GM23338 (cell line): ENCODE measurements at places on chromosomes 3 and 15.
A peak's percentile ranks its signal among the peaks of the same experiment; 100 is the strongest.

- no peak for DNase-seq
Observed at GRCh38 chr3:101976473-101976872, 127.2 kb downstream of the NFKBIZ start.

DNA sequence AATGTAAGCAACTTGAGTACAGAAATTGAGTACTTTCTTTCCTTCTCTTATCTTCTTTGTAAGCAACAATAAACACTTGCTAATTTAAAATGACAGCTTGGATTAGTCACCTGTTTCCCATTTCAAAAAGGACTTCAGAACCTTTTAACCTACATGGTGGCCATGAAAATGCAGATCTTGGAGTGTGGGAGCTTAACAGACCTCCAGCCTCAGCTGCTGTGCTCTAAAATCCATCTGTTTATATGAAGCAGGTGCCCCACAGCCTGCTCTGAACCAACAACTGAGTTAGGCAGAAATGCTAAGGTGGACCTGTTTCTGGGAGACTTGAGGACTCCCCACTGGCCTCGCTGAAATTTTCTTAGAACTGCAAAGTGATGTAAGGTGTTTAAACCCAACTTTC, 91.1 kb upstream of the TNIK start:
- no peak for DNase-seq

DNA sequence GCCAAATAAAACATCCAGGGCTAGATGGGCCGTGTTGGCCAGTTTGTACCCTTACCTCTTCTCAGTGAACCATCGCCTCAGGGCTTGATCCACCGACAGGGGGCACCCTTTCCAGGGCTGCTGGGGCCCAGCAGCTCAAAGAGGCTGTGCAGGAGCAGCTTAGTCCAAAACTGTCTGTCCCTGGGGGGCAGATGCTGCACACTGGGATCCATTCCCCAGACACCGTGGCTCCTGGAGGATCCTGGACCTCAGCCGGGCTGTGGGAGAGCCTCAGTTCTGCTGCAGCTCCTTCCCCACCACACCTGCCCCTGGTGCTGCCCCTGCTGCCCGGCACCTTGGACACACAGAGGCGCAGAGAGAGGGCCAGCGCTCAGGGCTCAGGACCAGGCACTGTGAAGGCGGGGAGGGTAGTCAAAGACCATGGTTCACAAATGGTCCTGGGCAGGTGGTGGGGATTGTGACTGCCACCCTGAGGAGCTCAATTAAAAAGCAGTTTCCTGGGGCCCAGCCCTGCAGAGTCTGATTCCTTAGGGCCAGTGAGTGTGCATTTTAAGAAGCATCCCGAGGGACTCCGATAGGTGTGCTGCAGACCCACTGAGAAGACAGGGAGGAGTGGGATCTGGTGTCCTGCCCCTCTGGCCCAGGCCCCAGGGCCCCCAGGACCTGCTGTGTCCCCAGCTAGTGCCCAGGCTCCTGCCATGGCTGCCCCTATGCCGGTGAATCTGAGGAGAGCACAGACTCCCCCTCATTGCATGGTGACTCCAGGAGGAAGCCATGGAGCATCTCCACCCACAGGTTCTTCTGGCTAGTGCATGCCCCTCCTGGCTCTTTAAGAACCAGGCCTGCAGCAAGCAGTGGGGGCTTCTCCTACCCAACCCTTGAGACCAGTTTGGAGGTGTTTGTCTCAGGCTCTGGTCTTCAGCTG, 86.5 kb upstream of the PRR20G start:
- DNase-seq, result peak; percentile 71

GRCh38 chr3:53182764-53183355, 21.9 kb downstream of the PRKCD start:
- no peak for DNase-seq

GRCh38 chr3:117499189-117499870, 789.8 kb downstream of the TUSC7 start:
- no peak for DNase-seq

DNA sequence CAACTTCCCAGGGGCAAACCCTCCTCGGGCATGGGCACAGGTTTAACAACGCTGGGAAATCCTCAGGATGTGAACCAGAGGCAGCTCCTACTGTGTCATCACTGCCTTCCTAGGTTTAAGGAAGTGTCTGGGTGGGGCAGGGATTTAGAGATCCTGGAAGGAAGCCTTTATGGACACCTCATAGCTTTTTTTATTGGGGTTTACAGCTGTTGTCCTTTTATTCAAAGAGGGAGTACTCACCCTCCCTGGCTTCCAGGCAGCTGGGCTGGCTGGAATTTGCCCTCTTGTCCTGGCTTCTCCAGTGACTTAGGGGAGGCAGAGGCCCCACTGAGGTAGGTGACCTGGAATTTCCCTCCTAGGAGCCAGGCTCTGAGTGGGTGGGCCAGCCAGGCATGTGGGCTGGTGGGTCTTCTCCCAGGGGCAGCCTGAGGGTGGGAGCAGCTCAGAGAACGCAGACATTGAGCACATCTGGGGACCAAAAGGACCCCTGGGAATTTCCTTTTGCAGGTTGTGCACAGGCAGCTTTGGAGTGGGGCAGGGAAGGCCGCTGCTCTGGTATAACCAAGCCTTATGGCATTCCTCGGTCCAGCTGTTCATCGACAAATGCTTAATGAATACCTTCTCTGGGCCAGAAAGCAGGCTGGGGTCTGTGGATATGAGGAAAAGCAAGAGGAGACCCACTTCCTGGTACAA, 13.5 kb upstream of the FAM3D start:
- no peak for DNase-seq

- peak; percentile 61 for DNase-seq
Observed at GRCh38 chr15:100891307-100892012, 11.8 kb downstream of the ALDH1A3 start.

DNA sequence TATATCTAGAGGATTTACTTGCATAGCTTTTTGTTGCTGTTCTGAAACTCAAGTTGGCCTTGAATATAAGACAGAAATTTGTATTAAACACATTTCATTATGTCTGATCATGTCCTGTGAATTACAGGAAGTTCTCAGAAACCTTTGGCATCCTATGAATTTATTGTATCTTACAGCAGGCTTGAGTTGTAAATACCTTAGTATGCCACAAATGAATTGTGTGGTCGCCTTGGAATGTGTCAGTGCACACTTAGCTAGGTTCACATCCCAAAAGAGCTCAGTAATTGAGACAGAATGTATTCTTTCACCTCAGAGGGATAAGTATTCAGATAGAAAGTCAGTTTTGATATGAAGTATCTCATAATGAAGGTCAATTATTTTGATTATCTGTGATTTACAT, 83.4 kb downstream of the NEK11 start:
- DNase-seq, result no peak
